ENCODE measurements at places on chromosomes 6 and 20.

- DNase-seq, result no peak
These were observed 203.0 kb downstream of the KCNQ5 start for GRCh38 chr6:72824833-72825232.

DNA sequence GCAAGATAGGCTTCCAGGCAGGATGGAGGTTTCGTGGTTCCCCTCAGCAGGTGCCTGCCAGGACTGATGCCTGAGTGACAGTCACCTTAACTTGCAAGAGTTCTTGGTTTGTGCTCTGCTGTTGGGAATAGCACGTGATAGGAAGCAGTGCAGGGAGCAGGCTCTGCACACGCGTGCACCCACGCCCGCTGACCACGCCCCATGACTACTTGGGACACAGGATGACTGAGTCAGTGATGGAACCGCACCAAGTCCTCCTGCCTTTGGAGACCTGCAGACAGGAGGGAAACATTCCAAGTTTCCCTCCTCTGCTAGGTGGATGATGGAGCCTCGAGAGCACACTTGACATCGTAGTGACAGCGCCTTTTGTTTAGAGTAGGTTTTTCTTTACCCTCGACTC, 164.2 kb downstream of the DTNBP1 start:
- no peak for DNase-seq

DNA sequence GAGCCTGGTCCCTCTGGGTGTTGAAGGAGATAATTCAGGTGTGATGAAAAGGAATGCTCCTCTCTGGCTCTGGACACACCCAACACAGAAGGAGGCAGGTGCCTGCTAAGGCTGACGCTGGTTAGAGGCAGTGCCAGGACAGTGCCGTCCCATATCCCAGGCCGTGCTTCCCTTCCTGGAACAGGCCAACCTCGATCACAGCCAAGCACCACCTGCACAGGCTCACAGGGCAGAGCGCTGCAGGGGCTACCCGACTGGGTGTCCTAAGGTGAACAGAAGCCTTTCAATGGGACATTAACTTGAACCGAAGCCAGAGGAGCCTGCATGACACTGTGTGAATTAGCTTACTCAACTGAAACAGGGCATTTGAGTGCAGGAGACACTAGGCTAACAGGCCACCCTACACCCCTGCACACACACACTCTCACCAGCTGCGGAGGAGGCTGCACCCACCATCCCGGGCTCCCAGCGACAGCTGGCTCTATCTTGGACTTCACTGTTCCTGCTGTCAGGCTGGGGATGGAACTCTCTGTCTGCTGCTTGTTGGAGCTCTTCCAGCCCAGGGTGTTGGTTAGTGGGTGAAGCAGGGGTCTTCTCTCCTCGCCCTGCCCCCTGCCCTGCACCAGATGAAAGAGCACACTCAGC, 347.2 kb downstream of the TAF4 start:
- no peak for DNase-seq

DNA sequence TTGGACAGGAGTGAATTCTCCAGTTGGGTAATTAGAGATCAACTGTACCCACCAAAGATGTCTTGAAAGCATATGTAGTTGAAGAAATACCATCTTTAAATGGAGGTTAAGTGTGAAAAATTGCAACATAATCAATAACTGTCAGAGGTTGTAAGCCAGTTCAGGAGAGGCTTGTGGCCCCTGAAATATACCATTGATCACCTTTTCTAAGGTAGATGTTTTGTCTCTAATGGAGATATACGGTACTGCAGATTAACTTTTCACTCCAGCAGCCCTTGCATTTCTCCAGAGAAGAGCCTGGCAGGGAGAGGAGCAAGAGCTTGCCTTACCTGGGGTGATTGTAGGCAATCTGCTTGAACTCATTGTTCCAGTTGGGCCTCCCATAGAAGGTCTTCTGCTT, 48.8 kb downstream of the NOX3 start:
- no peak for DNase-seq

DNA sequence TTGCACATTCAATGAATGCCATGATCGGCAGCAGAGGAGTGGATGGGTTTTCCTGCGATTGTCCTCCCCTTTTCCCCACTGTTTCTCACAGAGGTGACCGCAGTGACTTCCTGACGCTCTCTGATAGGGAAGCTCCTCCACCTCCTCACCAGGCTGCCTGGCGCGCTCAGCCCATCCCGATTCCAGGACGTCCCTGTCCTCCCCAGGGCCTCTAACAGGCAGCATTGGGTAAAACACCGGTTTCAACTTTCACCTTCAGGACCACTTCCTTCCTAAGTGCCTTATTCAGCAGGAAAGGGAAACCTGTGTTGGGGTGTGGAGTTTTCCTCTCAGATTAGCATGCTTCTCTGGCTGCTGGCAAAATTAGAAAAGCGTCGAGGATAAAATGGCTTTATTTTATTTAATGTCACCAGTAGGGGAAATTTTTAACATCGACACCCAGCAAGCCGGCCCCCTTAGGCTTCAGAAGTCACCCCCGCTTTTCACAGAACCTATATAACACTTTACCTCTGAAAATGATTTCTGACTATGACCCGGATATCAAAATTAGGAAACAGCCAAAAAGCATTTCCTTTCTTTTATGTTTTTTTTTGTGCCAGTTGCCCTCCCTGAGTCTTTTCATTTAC, 570.4 kb upstream of the GJE1 start:
- DNase-seq, result no peak

DNA sequence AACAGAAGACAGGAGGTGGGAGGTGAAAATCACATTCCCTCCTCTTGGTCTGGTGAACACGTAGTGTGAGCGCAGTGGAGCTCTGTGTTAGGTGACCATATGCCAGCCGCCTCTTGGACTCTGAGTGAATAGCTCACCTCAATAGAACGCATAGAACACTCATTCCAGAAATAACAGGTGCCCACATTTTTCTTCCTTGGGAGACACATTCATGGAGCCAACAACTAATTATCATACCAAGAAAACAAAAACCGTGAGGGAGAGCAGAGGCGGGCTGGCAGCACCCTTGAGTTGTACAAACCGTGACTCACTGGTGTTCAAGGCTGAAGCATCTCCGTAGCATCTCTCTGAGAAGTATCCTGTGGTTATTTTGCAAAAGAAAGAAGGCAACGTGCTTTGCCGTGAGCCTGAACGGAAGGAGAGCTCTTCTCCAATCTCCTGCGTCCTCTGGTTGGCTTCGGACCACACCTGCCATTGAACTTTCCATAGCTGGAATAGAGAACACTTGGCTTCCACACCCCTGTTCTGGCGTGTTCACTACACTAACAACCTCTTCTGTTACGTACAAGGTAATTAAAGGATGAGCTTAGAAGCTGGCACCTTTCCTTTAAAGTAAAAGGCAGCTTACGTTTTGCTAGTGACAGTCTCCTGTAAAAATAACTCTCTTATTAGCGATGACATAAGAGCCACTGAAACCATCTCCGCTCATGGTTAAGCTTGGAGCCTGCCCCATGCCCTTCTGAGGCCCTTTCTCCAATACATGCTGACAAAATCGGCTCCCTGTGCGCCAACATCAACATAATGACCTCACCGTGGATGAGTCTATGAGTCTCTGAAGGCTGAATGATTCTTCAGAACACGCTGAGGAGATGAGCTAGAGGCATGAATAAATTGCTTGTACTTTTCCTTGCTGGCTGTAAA, 30.2 kb upstream of the SGK1 start:
- DNase-seq, result no peak

GRCh38 chr6:134245041-134245440, 72.9 kb downstream of the SGK1 start:
- DNase-seq, result no peak

- no peak for DNase-seq
These were observed 126.4 kb downstream of the OPRM1 start for GRCh38 chr6:154165478-154165877.

- no peak for DNase-seq
These were observed 973.8 kb upstream of the SLC35B3 start for GRCh38 chr6:9409126-9409525.
